ENCODE measurements at places on chromosomes 4 and X.
A peak's percentile ranks its signal among the peaks of the same experiment; 100 is the strongest.

DNA sequence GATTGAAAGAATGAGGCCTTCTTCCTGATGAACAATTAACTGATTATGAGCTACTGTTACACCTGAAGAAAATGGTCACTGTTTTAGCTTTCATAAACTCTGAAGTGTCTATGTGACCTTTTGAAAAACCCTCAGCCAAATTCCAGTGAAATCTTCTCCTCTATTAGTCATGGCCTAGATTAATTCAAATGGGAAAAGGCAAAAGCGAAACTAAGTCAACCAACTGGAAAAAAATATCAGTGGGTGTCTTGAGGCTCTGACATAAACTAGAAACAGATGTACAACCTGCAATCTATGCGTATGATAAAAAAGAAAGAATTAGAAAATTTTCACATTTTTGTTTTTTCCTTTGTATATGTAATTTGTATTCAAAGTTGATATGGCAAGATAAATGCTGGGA is 169.4 kb upstream of the BANK1 start:
- DNase-seq: peak; percentile 39

- DNase-seq: no peak
Observed at GRCh38 chrX:66045894-66046293, 6.0 kb upstream of the VSIG4 start.

GRCh38 chrX:10855845-10856244 is 235.5 kb upstream of the MID1 start:
- DNase-seq: no peak

DNA sequence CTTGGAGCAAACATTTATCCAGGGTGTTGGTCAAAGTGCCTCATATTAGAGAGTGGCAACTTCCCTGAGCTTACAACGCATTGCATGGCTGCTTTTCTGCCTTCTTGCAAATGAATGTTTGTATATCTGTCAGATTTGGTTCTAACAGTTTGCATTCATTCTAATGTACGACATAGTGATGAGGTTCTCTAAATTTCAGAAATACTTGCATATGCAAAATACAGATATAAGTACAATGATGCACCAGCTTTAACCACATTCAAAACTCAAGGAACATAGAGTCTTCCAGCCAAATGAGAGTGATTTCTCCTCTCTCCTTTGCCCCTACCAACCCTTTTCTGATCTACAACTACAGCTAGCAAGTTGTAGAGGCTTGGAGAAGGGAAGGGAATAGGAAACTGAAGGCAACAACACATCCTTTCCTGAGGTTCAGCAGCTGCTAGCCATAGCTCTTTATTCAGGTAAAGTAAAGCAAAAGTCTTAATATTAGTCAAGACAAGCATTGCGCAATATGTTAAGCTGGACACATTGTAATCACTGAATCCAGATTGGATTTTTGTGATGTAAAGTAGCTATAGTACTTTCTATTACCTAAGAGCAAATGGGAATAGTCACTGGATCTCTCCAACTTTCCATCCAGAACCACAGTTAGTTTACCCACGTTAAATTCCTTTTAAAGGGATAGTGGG is 6.3 kb downstream of the TKTL2 start:
- no peak for DNase-seq

- DNase-seq: peak; percentile 74
Observed at GRCh38 chrX:48592971-48593370, 4.3 kb upstream of the WDR13 start.

- DNase-seq: peak; percentile 36
Observed at GRCh38 chr4:57158221-57158620, 48.0 kb upstream of the IGFBP7 start.

- peak; percentile 10 for DNase-seq
Observed at GRCh38 chr4:133597251-133597650, 448.2 kb downstream of the PCDH10 start.

GRCh38 chr4:42328978-42329377 is 68.3 kb upstream of the SHISA3 start:
- DNase-seq: no peak

- peak; percentile 3 for DNase-seq
Observed at GRCh38 chrX:87702795-87703194, 185.2 kb downstream of the KLHL4 start.

GRCh38 chrX:53768451-53768850 is 81.9 kb upstream of the HUWE1 start:
- DNase-seq: no peak

DNA sequence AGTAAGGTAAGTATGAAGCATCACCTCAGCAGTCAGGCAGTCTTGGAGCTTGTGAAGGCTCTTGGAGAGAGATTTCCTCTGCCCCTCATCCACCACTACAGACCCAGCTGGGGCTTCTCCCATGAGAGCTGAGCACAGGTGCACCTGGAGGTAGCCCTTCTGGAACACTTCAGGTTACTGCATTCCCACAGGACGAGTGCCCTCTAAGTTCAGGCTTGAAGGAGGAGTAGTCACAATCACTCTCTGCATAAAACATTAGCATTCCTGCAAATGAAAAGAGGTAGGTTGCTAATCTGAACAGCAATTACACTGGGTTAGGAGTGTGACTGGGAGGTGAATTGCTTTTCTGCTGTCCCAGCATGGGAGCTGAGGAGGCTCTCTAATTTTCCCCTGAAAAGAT is 308.8 kb downstream of the TEX13C start:
- no peak for DNase-seq

DNA sequence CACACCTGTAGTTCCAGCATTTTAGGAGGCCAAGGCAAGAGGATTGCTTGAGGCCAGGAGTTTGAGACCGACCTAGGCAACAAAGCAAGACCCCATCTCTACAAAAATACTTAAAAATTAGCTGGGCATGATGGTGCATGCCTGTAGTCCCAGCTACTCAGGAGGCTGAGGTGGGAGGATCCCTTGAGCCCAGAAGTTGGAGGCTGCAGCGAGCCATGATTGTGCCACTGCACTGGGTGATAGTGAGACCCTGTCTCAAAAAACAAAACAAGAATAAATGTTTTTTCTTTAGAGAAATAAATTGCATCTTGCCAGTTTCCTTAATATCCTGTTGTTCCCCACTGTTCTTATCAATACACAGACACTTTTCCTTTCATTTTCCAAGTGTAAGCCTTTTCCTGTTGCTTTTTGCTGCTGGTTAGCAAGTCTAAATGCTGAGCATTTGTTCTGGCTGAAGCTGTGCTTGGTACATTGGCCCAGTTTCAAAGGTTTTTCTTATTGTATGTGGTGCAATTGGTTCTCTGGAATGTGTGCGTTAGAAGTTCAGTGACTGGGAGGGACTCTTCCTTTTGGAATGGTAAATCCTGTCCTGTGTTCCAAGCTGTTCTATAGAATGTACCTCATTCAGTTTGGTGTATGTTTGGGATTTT is 98.2 kb downstream of the AFF1 start:
- peak; percentile 94 for DNase-seq

GRCh38 chrX:109774706-109775105 is 41.6 kb upstream of the ACSL4 start:
- peak; percentile 84 for DNase-seq

DNA sequence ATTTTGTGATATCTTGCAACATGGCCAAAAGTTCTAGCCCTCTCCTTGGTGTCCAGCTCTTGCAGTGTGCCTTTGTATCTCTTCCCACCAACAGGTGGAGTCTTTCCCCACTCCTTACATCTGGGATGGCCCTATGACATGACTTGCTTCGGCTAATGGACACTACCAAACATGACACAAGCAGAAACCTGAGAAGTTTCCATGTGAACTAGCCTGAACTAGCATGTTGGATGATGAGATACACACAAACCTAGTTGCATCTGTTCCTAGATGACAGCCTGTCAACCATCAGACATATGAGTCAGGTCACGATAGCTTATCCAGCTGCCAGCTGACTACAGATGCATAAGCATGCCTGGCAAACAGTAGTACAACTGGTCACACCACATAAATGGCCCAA is 207.5 kb upstream of the FTHL17 start:
- DNase-seq: peak; percentile 45

DNA sequence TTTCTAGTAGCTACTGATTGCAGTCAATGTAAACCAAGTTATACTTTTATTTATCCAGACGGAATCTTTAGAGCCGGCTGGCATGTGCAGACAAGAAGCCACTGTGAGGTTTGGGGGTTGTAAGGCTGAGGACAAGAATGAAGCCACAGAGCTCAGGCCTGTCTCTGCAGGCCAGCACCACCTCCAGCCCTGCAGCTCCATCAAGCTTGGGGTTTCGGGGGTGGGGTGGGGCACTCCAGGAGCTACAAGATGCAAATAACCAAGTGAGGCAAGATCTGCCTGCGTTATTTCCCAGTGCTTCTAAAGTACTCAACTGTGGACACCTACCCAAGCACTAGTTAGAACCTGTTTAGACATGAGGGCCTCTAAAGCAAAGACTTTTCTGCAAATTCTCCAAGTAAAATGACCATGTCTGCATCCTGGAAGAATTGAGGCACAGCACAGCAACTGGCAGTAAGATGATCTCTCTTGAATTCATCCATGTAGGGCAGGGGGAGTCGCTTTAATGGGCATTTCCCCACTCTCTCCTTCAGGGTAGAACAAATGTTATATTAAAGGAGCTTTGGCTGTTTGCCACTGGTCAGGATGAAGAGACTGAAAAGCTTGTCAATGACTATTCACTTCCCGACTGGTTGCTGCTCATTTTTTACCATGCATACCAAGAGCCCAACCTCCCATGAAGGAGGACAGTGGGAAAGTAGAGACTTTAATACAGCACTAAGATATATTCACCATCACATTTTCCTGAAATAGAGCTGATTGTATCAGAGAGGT is 222.5 kb downstream of the MGST2 start:
- DNase-seq: no peak

GRCh38 chr4:156476359-156476758 is 495.2 kb downstream of the PDGFC start:
- peak; percentile 90 for DNase-seq

DNA sequence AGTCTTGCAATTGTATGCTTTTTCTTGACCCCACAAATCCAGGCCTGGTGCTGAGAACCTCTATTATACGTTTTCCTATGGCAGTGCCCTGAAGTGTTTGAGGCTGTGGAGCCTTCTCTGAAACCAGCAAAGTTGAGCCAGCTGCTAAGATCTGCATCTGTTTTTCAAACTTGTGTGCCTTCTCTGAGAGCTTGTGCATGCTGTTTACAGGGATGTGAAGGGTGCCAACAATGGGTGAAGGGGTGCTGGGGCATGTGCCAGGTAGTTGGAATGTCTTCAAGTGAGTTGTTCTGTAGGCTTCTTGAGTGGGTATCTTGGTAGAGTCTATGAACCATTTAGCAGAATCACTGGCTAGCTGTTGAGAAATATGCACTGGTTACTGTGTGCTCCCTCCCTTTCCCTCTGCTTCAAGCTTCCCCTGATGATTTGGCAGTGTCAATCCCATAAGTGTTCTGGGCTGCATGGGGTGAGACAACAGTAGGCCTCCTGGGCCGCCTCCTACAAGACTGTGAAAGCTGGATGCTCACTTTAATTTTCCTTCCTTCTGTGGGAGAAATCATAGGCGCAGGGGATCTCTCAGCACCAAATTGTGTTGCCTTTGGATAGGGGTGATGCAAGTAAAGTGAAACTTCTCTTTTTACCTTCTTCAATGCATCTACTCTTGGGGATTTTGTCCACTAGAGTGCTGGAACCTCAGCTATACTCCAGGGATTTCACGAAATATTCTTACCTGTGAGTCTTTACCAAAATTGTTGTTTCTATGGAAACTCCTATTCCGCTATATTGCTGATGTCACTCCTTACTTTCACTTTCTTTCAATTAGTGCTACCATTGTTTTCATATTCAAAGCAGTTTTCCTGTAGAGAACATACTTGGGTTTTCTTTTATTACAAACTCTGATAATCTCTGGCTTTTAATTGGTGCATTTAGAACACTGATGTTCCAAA is 30.0 kb downstream of the ITM2A start:
- DNase-seq: no peak

DNA sequence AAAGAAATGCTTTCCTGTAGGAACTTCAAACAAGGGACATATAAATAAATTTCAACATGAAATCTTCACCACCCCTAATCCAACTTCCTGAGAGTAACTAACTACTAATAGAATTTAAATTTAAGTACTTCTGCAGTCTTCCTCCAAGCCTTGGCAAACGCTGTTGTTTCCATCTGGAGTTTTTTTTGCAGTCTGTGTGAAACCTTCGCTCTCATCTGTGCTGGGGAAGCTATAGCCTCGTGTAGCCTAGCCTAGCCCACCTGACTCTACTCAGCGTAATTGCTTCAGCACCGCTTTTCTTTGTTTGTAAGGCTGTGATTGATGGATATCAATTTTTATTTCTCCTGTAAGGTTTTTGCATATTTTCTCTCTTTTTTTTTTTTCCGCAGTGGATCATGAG is 30.9 kb downstream of the STOX2 start:
- DNase-seq: no peak

GRCh38 chr4:22420291-22420690 is 95.6 kb downstream of the ADGRA3 start:
- no peak for DNase-seq

- no peak for DNase-seq
Observed at GRCh38 chr4:86247320-86247719, 112.5 kb downstream of the MAPK10 start.

DNA sequence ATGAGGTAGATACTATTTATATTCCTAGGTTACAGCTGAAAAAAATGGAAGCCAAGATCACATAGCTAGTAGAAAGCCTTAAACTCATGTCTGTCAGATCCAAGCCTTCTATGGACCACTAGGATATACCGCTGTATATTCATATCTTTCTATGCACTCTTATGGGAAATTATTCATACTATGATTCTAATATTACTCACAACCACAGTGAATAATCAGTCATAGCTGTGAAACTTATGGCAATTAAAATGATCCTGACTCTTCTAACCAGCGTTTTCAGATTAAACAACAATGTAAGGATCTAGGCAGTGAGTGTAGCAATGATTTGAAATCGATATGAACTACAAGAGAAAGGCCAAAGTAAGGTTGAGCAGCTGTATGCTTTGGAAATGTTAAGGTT is 111.0 kb downstream of the RASGEF1B start:
- no peak for DNase-seq

GRCh38 chr4:113832803-113833202 is 71.3 kb upstream of the CAMK2D start:
- DNase-seq: no peak

- no peak for DNase-seq
Observed at GRCh38 chr4:114320126-114320525, 278.5 kb upstream of the UGT8 start.

DNA sequence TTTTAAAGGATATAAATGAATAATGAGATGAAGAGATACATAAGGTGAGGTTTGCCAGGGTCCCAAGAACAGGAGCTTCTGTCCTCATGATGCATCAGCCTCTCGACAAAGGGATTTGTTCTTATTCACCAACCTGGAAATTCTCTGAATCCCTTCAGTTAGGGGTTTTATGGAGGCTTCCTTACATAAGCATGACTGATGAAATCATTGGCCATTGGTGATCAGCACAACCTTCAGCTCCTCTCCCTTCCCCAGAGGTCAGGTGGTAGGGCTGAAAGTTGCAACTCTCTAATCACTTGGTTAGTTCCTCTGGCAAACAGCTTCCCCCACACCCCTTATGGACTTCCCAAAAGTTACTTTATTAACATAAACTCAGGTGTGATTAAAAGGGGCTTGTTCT is 222.0 kb downstream of the SPRY1 start:
- DNase-seq: no peak

GRCh38 chr4:158814207-158814606 is 45.4 kb downstream of the FNIP2 start:
- no peak for DNase-seq

Measured in fibroblast of pulmonary artery (primary cell).